Putamen (tissue), 1 donor: ENCODE measurements at places on chromosomes 2 and 18.

GRCh38 chr2:235776531-235776930 is 282.7 kb downstream of the AGAP1 start:
- no peak for DNase-seq

- no peak for DNase-seq
These were observed 15.4 kb downstream of the ZBTB7C start for GRCh38 chr18:48393776-48394175.

DNA sequence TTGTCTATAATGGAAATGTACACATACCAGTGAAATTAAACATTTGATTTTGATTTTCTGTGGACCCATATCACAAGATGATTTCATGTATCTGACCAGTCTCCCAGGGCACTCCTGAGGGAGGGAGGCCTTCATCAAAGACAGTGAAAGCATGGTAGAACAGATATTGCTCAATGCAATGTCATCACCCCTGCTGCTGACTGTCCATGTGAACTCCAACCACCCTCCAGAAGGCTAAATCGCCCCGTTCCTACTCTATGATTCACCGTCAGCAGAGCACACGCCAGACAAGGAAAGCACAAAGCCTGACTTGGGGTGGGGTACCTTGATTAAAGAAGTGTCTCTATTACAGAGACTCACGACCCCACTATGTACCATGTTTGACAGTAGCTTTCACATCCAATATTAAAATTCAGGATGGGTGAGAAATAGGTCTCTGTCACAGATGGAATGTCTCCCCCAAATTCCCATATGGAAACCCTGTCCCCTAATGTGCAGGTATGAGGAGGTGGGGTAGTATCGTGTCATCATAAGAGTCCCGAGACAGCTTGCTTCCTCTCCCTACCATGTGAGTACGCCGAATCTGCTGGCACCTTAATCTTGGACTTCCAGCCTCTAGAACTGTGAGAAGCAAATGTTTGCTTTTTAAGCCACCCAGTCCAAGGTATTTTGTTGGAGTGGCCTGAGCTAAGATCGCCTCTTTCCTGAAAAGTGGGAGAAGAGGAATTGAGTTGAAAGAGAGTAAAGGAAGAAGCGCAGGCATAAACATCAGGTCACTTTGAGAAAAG is 42.4 kb downstream of the CYB5A start:
- no peak for DNase-seq

DNA sequence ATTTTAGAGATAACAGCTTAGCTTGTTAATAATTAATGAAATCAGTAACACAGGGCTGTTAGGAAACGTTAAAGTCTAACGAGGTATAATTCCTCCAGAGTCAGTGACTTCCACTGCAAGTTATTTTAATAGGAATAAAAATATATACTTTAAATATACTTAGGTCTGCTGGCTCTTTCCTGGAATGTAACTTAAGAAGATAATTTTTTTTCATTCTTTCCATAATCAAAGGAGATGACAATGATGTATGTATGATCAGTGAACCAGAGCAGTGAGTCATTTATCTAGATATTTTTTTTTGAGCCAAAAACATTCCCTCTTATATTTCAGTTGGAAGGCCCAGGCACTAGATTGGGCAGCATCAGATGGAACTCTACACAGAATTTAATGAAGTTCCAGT is 104.2 kb upstream of the LYPD1 start:
- DNase-seq, result no peak

GRCh38 chr2:23691106-23691470 is 235.8 kb downstream of the ATAD2B start:
- DNase-seq, result no peak
